ENCODE measurements at places on chromosomes 1 and 21. TPM values are rescaled to one million over a fixed set of nuclear protein-coding genes. Genes with fewer than 3 reads are reported as not detected.

DNA sequence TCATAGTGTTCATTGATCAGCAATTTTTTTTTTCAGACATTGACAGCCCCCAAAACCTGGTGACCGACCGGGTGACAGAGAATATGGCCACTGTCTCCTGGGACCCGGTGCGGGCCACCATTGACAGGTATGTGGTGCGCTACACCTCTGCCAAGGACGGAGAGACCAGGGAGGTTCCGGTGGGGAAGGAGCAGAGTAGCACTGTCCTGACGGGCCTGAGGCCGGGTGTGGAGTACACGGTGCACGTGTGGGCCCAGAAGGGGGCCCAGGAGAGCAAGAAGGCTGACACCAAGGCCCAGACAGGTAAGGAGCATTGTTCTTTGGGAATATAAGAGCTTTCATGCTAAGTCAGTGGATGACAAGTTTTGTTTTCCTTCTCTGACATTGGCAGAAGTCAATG lies 49.3 kb downstream of the TNN start:
- no peak overlapping the region for H3K27ac ChIP-seq
- H3K4me1 ChIP-seq, result no peaks in the 10 kb centered on the region
- DNase-seq, result no peak
- H3K4me3 ChIP-seq, result no peak overlapping the region

TTF2 gene
- polyA plus RNA-seq, result 8.8 TPM

DNA sequence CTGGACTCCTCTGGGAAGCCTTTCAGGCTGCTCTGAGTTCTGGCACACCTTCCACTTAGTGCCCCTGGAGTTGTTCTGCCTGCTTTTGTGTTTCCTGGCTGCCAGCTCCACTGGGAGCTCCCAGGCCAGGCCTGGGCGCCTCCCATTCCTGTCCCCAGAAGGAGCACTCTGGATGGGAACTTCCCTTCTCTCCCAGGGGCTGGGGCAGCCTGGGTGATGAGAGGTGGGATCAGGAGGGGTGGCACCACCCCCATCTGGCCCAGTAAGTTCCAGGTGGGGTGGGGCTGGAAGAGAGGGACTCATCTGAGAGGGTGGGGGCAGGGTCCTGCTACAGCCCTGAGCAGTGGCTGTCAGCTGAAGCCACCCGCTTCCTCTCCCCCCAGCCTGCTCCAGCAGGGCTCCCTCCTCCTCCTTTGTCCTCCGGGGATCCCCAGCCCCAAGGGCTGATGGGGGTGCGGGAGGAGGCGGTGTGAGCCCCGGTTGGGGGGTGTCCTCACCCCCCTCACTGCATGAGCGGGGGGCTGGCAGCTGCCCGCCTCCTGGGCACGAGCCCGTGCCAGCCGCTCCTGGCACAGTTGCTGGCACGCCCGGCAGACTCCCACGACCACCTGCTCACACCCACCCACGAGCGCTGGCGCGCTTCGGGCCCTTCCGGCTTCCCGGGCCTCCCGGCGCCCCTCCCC lies 4.7 kb downstream of the FOXO6 start:
- peaks cover 40% of the 10 kb centered on the region for H3K27me3 ChIP-seq
- no peak overlapping the region for H3K27ac ChIP-seq
- no peak for DNase-seq
- no peaks in the 10 kb centered on the region for H3K36me3 ChIP-seq

GBP7 gene
- polyA plus RNA-seq, result not detected

- no peak for DNase-seq
- H3K4me1 ChIP-seq, result peaks cover 7% of the 10 kb centered on the region
- H3K27ac ChIP-seq, result peak overlapping the region; percentile 80
- no peaks in the 10 kb centered on the region for H3K36me3 ChIP-seq
- no peaks in the 10 kb centered on the region for H3K27me3 ChIP-seq
Measured at GRCh38 chr1:151255381-151255780, 847 bp downstream of the PSMD4 start.

DNA sequence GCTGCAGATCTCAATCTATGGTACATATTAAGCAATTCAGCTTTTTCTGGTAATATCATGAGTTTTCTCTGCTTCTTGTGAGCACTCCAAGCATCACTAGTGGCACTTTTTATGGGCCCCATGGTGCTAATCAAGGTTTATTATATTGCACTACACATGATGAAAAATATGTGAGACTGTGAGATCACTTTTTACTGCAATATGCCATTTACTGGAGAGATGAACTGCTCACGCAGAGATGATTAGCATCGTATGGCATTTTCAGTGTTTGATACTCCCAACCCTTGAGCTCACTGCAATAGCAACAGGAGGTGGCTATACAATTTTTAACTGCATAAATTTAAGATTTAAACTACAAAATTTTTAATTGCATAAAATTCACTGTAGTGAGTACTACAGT lies 8.7 kb upstream of the KCNK1 start:
- H3K4me3 ChIP-seq, result no peak overlapping the region
- DNase-seq, result no peak
- H3K36me3 ChIP-seq, result no peaks in the 10 kb centered on the region
- no peaks in the 10 kb centered on the region for H3K4me1 ChIP-seq

DNA sequence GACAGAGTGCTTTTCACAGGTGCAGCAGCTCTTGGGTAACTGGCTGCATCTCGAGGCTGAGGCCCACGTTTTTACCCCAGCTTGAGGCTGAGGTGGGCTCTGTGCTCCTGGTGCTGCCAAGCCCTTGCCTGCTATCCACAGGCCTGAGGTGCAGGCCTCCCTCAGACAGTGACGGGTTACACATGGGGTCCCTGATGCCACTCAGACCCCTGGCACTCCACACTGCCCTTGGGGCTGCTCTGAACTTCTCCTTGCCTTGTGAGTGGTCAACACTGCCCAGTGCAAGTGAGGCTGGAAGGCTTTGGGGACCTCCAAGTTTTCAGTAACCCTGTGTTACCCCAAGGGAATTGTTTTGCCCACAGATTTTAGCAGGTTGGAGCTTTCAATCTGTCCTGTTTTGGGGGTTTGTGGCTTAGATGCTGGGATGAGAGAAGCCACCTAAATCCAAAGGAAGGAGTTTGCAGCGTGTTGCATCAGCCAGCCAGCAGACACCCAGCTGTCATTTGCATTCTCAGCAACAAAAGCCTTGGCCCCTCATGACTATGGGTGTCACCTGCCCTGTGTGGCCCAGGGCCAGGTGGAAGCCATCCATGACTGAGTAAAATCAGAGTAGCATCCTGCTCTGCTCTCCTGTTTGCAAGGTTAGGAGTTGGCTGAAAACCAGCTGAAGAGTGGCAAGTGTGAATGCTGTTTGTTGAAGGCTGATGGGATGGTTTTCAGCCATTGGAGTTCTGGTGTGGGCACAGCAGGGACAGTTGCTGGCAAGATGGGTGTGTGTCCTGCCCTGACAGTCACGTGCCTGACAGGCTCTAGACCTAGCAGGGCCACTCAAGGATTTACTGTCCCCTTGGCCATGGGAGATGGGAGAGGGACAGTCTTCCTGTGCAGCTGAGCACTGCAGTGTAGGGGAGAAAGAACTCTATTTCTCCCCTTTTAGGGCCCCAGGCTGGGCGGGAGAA lies 3.2 kb downstream of the RNF187 start:
- no peak for DNase-seq
- peaks cover 36% of the 10 kb centered on the region for H3K36me3 ChIP-seq
- H3K4me3 ChIP-seq, result no peak overlapping the region
- H3K27ac ChIP-seq, result no peak overlapping the region
- no peaks in the 10 kb centered on the region for H3K27me3 ChIP-seq

ARPC5 gene
- 72.1 TPM for polyA plus RNA-seq

FLG gene
- polyA plus RNA-seq, result not detected

DNA sequence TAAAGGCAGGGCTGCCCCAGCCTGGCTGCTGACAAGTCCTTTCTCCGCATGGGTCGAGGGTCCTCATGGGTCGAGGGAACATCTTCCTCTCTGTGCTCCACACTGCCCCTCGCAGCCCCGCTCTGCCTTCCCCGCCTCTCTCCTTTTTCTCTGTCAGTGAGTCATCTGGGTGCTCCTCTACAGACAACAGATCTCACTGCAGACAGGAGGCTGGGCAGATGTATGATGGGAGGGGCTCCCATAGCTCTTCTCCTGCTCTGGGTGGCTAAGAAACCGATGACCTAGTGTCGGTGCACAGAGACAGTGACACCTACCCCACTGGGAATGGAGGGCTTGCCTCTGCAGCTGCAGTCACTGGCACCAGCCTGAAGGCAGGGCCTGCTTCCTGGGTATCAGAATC lies 5.5 kb downstream of the KCNA10 start:
- H3K4me1 ChIP-seq, result no peaks in the 10 kb centered on the region
- no peak overlapping the region for H3K4me3 ChIP-seq
- H3K27ac ChIP-seq, result no peak overlapping the region
- H3K36me3 ChIP-seq, result no peaks in the 10 kb centered on the region
- no peak for DNase-seq
- H3K27me3 ChIP-seq, result no peaks in the 10 kb centered on the region

- no peak overlapping the region for H3K4me3 ChIP-seq
- no peaks in the 10 kb centered on the region for H3K27me3 ChIP-seq
- DNase-seq, result no peak
- H3K36me3 ChIP-seq, result no peaks in the 10 kb centered on the region
- no peaks in the 10 kb centered on the region for H3K4me1 ChIP-seq
Measured at GRCh38 chr1:94591823-94592570, 50.4 kb upstream of the F3 start.

OVAAL gene
- polyA plus RNA-seq, result not detected

C1orf115 gene
- 10.6 TPM for polyA plus RNA-seq
